Mesenteric fat pad (tissue), 1 donor: ENCODE measurements at places on chromosomes 6 and 20. TPM values are rescaled to one million over a fixed set of nuclear protein-coding genes. Genes with fewer than 3 reads are reported as not detected.

DNA sequence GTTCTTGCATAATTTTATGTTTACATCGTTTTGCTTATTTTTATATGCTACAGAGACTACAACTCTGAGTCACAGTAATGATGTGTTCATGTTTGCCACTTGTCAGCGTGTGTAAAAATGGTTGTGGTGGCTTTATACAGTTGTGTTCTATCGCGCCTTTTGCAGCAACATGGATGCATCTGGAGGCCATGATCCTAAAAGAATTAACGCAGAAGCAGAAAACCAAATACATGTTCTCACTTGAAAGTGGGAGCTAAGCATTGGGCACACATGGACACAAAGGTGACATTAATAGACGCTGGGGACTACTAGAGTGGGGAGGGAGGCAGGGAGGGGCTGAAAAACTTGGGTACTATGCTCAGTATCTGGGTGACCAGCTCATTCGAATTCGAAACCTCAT, 996 bp upstream of the SEC23B start:
- DNase-seq, result no peak

DNA sequence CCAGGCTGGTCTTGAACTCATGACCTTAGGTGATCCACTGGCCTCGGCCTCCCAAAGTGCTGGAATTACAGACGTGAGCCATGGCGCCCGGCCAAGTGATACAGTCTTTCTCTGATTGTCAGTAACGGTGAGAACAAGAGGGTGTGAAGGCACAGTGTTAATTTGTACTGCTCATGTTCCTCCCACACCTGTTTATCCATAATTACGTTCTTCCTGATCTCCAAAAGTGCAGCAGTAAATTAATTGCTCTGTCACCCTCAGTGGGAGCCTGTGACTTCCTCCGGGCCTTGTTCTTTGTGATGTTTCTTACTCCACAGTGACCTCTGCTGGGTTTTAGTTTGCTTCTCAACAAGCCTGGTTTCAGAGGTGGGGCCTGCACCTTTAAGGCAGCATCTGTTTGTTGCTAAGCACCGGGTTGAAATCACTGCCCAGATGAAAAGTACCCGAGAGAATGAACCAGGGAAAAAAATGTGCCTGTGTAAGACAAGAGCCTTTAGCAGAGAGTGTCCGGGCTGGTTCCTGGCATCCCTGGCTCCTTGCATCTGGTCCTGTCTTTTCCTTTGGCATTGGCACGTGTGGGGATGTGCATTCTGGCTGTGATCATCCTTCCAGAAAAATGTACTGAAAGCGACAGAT, 89.1 kb upstream of the CLDN20 start:
- DNase-seq, result no peak

DNA sequence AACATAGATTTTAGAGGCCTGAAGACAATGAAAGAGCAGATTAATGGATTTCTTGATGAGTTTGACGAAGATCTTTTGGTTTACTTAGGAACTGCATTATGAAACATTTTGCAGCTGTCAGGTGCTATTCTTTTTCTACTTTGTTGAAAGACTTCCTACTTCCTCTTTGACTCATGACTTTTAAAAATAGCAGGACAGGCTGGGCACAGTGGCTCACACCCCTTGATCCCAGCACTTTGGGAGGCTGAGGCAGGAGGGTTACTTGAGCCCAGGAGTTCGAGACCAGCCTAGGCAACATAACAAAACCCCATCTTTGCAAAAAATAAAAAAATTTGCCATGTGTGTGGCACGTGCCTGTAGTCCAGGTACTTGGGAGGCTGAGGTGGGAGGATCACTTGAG, 52.0 kb downstream of the ITCH start:
- DNase-seq, result no peak

Gene OLIG3
- total RNA-seq, result not detected

DNA sequence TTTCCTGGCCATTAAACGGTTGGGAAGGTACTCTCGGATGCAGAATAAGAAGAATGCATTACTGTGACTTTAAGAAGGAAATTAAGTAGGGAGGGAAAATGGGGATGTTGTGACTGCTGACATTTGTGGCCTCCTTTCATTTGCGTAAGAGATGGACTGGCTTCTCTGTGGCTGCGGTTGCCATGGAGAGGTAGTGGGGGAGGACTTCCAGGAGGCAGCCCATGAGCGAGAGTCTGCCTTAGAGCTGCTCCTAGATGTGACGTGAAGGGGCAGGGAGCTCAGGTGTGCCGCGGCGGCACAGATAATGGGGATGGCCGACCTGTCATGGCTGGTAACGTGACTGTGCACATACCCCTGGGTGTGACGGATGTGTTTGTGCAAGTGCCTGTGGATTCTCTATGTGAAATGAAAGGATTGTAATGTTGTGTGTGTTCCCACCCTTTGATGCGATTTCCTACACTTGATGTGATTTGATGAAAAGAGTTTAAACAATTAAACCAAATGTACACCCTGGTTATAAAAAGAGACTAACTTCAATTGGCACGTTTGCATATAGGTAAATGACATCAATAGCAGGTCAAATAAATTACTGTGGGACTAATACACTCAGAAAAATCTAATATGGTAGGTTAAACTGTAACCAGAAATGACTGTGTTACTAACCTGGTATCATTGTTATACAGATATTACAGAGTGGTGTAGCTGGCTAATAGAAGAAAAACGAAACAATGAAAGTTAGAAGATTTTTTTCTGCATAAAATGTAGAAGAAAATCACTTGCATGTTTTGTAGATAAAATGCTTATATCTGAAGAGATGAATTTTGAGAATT, 48.9 kb downstream of the HIVEP1 start:
- DNase-seq, result no peak

DNA sequence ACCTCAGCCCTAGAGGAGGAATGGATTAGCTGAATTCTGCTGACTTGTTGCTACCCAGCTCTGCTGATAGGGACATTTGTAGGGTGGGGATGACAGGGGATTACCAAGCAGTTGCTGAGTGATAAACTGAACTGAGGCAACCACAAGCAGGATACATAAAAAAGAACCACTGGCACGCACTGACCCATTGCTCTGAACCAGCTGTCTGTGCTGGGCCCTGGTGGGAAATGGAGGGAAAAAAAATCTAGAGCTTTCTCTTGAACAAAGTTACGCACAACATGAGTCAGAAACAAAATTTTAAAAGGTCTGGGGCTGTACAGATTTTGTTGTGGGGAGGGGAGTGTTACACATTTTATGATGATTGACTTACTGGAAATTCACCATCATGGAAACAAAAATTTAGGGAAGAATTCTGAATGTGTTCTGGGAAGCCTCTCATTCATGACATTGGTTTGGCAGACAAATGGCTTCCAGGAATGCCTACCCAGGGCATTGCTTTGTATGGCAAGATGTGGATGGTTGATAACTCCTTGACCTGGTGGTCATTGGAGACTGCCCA, 37.7 kb downstream of the FOXO3 start:
- DNase-seq, result no peak

Gene IMPG1
- total RNA-seq, result not detected

GRCh38 chr20:63520934-63521601, 503 bp downstream of the PPDPF start:
- DNase-seq, result no peak

Gene HSPA1L
- total RNA-seq, result 0.84 TPM

DNA sequence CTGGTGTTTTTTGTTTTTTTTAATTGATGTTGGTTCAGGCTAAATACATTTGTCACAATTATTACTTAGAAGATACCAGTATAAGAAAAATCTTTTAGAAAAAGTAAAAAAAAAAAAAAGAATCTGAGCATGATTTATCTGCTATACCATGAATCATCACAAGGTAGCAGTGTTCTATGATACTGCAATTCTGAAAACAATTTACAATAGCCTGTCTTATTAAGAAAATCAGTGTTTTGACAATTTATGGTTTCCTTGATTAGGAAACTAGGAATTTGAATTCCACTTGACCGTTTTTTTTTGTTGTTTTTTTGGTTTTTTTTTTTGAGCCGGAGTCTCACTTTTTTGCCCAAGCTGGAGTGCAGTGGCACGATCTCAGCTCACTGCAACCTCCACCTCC, 9.3 kb upstream of the MAK start:
- no peak for DNase-seq

DNA sequence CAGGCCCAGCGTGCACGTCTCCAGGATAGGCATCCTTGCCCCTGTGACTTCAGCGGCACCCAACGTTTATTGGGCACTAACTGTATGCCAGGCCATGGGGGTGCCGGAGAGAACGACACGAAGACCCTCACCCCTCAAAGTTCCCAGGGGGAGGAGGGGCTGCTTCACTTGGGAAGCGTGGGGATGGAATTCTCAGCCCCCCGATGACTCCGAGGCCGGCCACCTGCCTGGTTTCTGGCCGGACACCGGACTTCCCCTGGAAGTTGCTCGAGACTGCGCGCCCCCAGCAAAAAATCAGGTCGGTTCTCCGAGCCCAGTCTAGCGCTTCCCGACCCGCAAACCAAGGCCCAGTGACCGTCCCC, 275 bp upstream of the MAVS start:
- DNase-seq, result no peak

DNA sequence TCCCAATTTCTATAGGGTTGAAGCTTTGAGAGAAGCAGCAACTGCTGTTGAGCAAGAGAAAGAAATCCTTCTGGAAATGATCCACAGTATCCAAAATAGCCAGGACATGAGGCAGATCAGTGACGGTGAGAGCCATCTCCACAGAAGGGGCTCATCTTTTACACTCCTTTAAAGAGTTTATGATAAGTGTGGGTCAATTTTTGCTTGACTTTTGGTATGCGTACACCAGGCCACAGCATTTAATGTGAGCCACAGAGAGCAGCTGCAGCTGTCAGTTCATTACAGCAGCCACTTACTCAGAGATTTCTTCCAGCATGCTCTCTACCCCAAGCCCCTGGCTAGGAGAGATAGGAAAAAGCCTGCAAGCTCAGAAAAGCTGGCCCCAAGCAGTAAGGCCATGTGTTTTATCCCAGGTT, 9.9 kb downstream of the BAG2 start:
- DNase-seq, result no peak

DNA sequence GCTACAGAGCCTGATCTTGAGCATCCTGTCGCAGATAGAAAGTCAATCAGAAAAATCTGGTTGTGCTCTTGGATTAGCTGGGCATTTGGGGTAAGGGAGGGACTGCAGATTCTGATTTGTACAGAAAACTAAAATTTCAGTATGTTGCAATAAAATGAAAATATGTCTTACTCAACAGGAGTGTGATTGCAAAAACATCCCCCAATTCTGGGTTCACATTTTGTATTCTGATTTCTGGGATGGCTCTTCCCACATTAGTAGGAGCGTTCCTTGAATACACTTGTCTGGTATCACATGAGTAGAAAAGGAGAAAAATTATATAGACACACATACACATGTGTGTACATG, 40.5 kb downstream of the PANK2 start:
- DNase-seq, result no peak

- DNase-seq, result no peak
Observed at GRCh38 chr6:143187238-143187923, 126.7 kb downstream of the AIG1 start.

DNA sequence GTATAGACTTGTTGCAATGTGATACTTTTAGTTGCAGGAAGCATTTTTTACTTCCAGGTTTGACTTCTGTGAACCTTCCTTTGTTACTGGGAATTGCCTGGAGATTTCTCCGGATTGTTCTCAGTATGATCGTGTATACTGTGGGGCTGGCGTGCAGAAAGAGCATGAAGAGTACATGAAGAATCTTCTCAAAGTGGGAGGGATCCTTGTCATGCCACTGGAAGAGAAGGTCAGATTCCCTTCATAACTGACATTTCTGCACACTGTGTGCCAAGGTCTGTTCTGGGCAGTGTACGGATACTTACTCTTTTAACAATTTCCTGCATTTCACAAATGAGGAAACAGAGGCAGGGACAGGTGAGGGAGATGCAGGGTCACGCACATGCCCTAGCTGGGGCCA, 9.7 kb downstream of the PCMTD2 start:
- DNase-seq, result no peak

- DNase-seq, result no peak
Observed at GRCh38 chr6:73177221-73177944, 47.9 kb downstream of the KHDC1L start.

DNA sequence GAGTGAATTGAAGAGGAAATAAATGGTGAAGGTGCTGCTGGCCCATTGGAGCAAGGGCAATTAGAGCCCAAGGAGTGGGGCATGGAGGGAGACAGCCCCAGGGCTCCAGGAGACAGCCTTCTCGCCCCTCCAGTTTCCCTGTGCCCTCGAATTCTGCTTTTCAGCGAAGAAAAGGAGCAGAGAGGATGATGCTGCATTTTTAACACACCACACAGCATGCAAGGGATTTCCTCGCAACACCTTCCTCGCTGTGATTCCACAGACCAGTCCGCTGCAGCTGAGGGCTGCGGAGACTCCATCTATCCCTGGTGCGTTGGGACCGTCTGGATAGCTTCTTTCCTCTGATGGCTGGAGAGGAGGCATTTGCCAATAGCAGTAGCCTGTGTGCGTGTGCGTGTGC, 41.7 kb downstream of the PTCHD4 start:
- no peak for DNase-seq

DNA sequence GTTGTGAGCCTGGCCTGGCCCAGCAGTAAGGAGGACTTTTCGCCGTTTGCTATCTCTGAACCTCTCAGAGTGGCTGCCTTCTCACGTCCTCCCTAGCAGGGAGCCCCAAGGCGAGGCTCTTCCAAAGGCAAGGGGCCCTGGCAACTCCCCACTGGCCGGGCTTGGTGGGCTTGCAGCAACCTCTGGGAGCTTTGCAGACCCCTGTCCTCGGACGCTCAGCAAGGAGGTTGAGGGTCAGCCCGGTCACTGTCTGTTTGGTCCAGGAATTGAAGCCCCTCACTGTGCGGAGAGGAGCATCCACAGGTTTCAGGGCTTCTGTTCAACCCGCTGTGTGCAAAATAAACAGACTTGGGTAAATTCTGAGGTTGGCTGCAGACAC, 28.2 kb upstream of the TBXT start:
- no peak for DNase-seq

- DNase-seq, result no peak
Observed at GRCh38 chr20:40669692-40670091, 19.3 kb downstream of the MAFB start.

DNA sequence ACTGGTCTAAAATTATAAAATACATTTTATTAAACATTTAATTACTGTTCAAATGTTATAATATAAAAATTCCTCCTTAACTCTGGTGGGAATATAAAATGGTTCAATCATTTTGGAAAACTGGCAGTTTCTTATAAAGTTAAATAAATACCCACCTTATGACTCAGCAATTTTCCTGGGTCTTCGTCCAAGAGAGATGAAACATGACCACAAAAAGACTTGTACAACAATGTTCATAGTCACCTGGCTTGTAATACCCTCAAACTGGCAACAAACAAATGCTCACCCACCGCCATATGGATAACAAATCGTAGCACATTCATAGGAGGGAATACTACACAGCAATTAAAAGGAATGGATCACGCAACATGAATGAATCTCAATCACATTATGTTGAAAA, 66.0 kb upstream of the RIN2 start:
- no peak for DNase-seq
